ENCODE measurements at places on chromosomes 1 and 21.

DNA sequence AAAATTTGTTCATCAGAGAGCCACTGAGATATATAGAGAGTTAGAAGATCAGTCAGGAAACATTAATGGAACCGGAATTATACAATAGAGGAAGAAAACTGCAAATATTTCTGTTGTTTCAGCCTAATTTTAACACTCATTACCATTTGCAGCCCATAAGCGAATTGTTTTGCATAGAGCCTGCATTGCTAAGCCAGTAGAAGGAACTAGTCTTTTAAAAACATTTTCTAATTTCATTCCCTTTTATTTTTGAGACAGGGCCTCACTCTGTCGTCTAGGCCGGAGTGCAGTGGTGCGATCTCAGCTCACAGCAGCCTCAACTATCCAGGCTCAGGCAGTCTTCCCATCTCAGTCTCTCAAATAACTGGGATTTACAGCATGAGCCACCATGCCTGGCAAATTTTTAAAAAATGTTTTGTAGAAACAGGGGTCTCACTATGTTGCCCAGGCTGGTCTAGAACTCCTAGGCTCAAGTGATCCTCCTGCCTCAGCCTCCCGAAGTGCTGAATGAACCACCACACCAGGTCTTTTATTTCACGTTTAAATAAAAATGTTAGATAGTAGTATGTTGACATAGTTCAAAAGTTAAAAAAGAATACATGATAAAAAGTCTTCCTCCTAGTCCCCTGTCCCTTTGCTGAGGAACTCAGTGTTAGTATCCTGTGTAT lies 25.3 kb downstream of the MPZL1 start:
- no peak for DNase-seq

DNA sequence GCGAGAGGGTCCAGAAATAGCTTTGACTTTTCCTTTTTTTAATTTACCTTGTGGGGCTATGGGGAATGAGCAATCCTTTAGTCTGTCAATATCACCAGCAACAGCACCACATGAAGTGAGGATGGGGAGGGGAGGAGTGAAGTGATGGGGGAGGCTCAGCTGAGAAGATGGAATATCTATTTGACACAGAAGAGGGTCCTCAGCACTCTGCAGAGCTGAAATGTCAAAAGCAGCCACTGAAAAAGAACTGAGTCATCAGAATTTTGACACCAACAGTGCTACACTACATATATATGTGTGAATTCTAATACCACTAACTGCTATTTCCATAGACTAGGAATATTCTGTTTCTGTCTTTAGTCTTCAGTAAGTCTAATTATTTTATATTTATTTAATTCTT lies 427.0 kb upstream of the PBX1 start:
- DNase-seq, result no peak

DNA sequence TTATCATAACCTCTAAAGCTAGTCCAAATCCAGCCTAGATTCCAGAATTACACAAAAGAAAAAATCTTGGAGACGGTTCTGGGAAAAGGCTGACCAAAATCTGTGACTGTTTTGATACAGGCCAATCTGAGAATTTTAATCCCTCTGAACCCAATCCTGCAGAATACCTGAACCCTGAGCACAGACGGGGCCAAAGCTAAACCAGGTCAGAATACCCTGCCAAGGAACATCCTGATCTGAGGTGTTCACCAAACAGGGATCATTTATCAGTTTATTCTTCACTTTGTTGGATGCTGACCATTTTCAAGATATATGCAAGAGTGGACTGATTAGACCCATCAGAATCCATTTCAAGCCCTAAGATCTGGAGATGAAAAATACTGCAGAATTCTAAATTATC lies 3.6 kb downstream of the RC3H1 start:
- no peak for DNase-seq

GRCh38 chr1:235206533-235207208 lies 45.6 kb upstream of the RBM34 start:
- no peak for DNase-seq

GRCh38 chr1:230632273-230632873 lies 9.9 kb upstream of the COG2 start:
- peak; percentile 10 for DNase-seq

DNA sequence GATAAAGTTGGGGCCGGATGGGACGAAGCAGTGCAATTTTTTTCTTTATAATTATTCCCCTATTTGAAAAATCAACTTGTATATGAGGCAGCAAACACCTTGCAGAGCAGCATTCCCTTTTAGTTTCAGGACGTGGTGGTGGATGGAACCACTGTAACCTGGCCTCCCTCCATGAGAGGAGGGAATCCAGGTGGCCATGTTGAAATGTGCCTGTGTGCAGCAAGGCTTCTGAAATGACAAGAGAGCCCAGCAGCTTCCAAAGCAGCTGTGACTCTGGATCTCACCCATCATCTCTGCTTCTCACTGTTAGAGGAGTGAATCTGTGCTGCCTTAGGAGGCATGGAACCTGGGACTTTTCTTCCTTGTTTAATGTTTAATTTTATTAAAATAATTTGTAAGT lies 42.3 kb downstream of the NFIA start:
- DNase-seq, result no peak

DNA sequence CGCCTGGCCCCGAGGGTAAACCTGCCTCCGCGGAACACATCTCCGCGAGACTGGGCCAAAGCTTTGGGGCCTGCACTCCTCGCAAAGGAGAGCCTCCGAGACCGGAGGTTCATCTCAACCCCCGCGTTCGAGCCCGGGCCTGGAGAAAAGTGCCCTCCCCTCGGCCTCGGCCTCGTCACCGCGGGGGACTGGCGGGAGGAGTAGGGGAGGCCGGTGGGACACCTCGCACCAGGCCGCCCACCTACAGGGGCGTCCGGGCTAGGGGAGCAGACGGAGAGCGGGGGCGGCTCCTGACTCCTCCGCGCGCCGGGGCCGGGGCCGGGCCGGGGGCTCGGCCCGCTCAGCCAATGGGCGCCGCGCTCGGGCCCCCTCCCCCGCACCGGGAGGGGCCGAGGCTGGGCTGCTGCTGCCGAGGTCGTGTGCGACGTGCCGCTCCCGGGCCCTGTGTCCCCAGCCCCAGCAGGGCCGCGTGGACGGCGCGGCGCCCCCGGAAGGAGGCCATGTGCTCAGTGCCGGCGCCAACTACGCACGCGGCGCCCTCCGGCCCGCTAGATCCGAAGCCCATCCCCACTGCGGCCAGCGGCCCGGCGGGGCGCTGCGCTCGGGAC lies 684 bp downstream of the SLC2A1 start:
- DNase-seq, result no peak

DNA sequence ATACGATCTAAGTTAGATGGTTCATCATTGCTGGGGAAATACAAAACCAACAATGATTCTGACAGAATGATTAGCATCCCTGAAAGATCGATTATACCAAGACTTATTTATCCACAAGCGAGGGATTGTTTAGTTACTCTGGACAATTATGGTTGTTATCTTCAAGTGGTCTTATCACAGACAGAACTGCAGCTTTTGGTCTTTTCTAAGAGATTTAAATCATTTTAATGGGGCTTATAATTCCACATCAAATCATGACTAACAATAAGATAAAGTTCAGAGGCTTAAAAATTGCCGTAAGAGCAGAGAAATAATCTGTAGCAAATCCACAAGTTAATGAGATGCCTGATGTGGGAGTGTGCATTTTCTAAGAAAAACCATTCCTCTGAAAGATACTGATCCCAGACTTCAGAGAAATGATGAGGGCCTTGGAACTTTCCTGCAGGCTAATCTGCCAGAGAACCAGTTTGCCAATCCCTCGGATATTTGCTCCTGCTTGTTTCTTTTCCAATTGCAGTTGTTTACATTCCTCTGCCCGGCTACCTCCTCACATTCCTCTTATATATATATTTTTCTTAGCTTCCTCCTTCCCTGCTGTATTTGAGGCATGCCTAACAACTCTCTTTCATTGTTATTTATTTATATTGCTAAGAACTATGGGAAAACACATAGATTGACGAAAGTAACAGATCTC lies 134.8 kb downstream of the BACH1 start:
- no peak for DNase-seq

DNA sequence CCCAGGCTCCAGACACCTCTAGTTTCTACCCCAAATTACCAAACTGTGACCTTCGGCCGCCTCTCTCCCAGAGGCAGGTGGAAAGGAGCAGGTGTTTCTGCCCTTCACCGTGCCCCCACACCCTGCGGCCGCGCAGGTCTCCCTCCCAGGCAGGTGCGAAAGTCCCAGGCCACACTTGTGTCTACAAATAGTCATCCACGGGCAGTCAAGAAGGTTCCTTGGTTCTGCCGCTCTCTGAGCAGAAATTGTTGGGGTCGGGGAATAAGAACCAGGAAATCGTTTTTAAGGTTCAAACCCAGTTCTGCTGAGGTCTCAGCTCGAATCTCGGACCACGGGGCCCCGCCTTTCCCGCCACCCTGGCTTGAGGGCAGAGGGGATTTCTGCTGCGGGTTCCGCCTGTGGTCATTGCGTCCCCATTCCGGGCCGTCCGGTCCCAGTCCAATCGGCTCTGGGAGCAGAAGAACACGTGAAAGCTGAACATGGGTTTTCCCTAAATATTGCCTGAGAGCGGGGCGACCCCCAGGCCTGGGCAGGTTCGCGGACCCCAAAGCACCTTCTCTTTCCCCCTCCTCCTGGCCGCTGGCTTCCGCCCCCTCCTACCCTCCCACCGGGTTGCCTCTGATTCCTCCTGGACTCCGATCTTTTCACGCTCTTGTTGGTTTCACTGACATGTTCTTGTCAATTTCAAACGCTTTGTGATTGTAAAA lies 1.2 kb upstream of the ATF3 start:
- no peak for DNase-seq

GRCh38 chr1:147598621-147599361 lies 57.5 kb downstream of the BCL9 start:
- no peak for DNase-seq

DNA sequence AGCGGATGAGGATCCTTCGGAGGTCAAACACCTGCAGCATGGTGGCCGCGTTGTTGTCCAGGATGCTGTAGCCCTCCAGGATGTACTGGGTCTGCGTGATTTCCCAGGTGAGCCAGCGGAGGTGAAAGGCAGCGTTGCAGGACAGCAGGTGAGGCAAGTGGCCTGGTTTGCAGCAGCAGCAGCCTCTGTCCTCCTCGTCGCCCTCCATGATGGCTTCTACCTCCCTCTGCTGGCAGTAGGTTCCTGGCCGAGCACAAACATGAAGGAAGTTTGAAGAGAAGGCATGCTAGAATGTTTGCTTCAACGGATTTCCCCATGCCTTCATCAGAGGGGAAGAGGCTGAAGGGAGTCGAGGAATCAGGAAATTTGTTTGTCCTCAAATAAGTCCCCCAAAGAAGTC lies 74.7 kb downstream of the NTPCR start:
- DNase-seq, result no peak

- DNase-seq, result no peak
Observed at GRCh38 chr1:10745886-10746455, 50.5 kb downstream of the CASZ1 start.
